Memory B cell (primary cell): ENCODE measurements at places on chromosomes 12 and 14.

DNA sequence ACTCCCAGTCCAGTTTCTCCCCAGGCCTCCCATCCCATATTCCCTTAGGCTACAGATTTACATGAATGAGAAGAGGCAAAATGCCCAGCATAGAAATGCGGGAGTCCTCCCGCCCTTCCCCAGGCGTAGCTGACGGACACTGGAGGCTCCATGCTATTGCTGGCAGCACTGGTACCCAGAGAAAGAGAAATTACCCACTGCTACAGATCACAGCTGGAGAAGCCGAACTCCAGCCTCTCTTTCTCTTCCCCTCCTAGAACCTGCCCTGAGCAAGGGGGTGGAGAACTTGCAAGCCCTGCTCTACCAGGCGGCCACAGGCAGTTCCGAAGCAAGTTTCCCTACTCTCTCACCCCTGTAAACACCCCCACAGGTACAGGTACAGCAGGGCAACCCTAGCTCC lies 3.6 kb downstream of the LTBR start:
- no peak for DNase-seq

DNA sequence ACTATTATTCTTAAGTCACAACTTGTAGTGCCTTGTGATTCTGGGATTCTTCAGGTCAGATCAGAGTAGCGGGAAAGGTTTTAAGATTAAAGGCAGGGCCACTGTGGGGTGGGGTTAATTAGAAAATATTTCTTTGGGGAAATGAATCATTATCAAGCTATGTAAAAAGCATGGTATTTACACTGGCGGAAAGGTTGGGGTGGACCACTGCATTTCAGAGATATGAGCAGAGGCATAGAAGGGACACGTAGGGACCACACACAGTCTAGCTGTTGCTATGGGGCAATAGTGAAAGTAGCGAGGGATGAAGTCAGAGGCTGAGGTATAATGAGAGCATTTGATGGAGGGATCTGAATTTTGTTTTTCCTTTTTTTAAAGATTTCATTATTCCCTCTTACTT lies 31.7 kb upstream of the KCNH3 start:
- DNase-seq, result no peak

DNA sequence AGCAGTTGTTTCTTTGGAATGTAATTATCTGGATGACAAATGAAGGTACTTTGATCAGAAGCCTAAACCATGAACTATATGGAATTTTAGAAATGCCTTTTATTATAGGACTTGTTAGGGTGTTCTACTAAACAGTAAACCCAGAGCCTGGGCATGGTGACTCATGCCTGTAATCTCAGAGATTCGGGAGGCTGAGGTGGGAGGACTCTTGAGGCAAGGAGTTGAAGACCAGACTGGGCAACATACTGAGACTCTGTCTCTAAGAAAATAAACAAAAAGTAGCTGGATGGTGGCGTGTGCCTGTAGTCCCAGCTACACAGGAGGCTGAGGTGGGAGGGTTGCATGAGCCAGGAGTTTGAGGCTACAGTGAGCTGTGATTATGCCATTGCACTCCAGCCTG lies 23.9 kb downstream of the PALS1 start:
- DNase-seq, result no peak

DNA sequence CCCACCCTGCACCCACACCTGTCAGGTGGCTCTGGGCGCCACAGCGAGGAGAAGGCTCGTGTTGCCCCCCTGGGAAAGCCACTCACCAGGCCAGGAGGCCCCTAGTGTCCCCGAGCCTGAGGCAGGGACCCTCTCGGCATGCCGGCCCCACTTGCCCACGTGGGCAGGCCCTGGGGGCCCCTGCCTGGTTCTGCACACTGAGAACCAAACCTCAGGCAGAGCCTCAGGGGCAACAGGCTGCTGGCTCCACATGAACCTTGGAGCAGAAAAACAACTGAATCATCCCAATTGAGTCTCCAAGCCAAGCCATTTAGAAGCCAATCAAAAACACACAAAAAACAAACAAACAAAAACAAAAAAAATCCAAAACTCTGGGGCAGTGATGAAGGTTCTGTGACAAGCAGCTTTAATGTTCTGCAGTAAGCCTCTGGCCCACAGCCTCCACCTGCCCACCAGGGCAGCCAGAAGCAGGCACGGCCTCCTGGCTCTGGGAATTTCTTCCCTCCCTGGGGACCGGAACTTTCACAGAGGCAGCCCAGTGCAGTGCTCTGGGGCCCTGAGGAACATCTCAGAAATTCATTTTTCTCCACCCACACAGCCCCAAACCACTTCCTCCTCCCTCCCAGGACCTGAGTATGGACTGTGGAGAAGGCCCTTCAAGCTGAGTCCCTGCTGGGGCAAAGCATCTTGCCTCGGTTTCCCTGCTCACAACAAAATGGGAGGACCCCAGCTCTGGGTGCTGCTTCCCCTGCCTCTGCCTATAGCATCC lies 90.2 kb downstream of the CHGA start:
- no peak for DNase-seq

DNA sequence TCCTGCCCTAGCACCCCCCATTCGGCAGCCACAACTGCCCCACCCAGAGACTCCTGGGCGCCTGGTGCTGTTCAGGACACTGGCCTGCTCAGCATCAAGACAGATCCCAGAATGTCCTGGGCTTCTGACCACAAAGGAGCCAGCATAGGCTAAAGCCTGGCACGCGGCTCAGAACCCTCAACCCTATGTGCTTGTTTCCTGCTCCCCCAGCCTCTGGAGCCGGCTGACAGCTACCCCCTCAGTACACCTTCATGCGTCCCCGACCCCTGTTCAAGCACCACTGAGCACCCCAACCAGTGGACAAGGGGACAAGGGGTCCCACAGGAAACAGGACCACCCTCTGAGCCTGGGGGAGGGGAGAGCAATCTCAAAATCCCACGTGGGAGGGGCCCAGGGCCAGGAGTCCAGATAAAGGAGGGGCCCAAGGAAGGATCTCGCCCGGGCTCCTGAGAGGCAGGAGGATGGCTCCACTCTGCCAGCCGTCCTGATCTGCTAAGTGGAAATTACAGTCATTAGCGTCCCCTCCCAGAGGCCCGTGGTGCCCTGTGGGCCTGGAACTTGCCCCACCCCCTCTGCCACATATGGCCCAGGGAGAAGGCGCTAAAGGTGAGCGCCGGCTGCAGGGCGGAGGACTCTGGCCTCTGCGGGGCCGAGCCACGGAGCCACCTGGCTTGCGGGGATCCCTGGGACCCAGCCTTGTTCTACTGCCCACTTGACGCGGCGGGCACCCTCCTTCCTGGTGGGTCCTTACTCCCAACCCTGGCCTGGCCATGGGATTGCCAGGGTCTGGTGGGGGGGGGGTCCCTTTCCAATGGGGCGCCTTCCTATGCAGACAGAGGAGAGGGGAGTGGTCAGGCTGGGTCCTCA lies 27.2 kb upstream of the GPR132 start:
- no peak for DNase-seq

- no peak for DNase-seq
Observed at GRCh38 chr14:22227084-22227483, 361.9 kb downstream of the DAD1 start.

DNA sequence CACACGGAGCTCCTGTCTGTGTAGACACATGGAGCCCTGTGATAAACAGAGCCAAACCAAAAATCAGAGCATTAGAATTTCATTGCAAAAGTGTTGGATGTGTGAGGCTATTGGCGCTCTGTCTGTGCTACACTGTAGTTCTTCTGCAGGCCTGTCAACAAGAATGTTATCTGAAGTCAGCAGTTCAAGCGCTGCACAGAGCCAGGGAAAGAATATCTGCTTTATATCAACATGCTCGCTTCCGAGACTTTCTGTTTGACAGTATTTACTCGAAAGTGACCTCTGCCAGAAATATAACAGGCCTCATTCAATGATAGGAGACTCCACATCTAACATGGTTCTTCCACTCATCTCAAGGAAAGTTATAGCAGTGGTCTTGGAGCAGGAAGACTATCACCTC lies 118.3 kb downstream of the CCER1 start:
- DNase-seq, result no peak
